SJSA1 (cell line): ENCODE measurements at places on chromosomes 3 and 15. TPM values are rescaled to one million over a fixed set of nuclear protein-coding genes. Genes with fewer than 3 reads are reported as not detected.

DPP8 gene
- 40.4 and 53.2 TPM in 2 replicates for total RNA-seq

PARP14 gene
- total RNA-seq = 17.6 and 22.5 TPM in 2 replicates

CCNB2 gene
- 83.8 and 127 TPM in 2 replicates for total RNA-seq

CPA3 gene
- total RNA-seq = 0.08 TPM in 1 of 2 replicates, not detected in the other

ONECUT1 gene
- total RNA-seq = not detected in 2 replicates

CHST2 gene
- 6.4 and 9.2 TPM in 2 replicates for total RNA-seq

RARB gene
- total RNA-seq = 11.7 and 17.9 TPM in 2 replicates

STRC gene
- not detected in 2 replicates for total RNA-seq

KCNAB1 gene
- total RNA-seq = 1.6 TPM in 1 of 2 replicates, not detected in the other

ADAMTSL3 gene
- total RNA-seq = 1.7 and 2.6 TPM in 2 replicates

TMCO5A gene
- total RNA-seq = not detected in 2 replicates

DUOXA1 gene
- not detected in 2 replicates for total RNA-seq

CTDSPL gene
- 27.4 and 42.4 TPM in 2 replicates for total RNA-seq

GALK2 gene
- total RNA-seq = 32.1 and 32.3 TPM in 2 replicates

TFG gene
- 60.2 and 85.8 TPM in 2 replicates for total RNA-seq

RHCG gene
- not detected in 2 replicates for total RNA-seq

CRABP1 gene
- not detected in 2 replicates for total RNA-seq

GALNT15 gene
- total RNA-seq = 1.3 and 2.1 TPM in 2 replicates

AADAC gene
- total RNA-seq = 0.34 TPM in 2 replicates

SUSD5 gene
- total RNA-seq = 8.3 and 14.1 TPM in 2 replicates

KCNMB2 gene
- not detected in 2 replicates for total RNA-seq

RYR3 gene
- 7.9 and 10.3 TPM in 2 replicates for total RNA-seq

LIPH gene
- total RNA-seq = 0.34 TPM in 1 of 2 replicates, not detected in the other

DLEC1 gene
- not detected in 2 replicates for total RNA-seq

P3H2 gene
- total RNA-seq = 166 and 188 TPM in 2 replicates

GMNC gene
- not detected in 2 replicates for total RNA-seq

GNB4 gene
- total RNA-seq = 105 and 113 TPM in 2 replicates

SKOR1 gene
- total RNA-seq = not detected in 2 replicates

CPNE9 gene
- not detected in 2 replicates for total RNA-seq

RBPMS2 gene
- 0.11 TPM in 1 of 2 replicates, not detected in the other for total RNA-seq

RASGRP1 gene
- not detected in 2 replicates for total RNA-seq

ATP13A5 gene
- not detected in 2 replicates for total RNA-seq

ASTE1 gene
- total RNA-seq = 4.9 TPM in 2 replicates

AHSG gene
- total RNA-seq = not detected in 2 replicates

UTS2B gene
- total RNA-seq = 0.76 TPM in 1 of 2 replicates, not detected in the other

DISP2 gene
- total RNA-seq = 0.21 and 0.28 TPM in 2 replicates

SUCLG2 gene
- 50.6 and 53.7 TPM in 2 replicates for total RNA-seq

TBC1D23 gene
- total RNA-seq = 22.5 and 35.3 TPM in 2 replicates

GPR160 gene
- 0.89 TPM in 1 of 2 replicates, not detected in the other for total RNA-seq

CPN2 gene
- not detected in 2 replicates for total RNA-seq

CPOX gene
- 38.5 and 46.6 TPM in 2 replicates for total RNA-seq

FANCD2OS gene
- not detected in 2 replicates for total RNA-seq

BOC gene
- total RNA-seq = 0.26 and 2.8 TPM in 2 replicates

MST1R gene
- not detected in 2 replicates for total RNA-seq

TRH gene
- total RNA-seq = not detected in 2 replicates

PDCD7 gene
- total RNA-seq = 25.8 and 29.4 TPM in 2 replicates

CMTM7 gene
- 3.3 and 7.0 TPM in 2 replicates for total RNA-seq

IQCF5 gene
- total RNA-seq = not detected in 2 replicates

PROK2 gene
- not detected in 2 replicates for total RNA-seq

PTX3 gene
- total RNA-seq = 8.1 and 10.5 TPM in 2 replicates

CASR gene
- not detected in 2 replicates for total RNA-seq

CCDC9B gene
- 29.5 and 39.0 TPM in 2 replicates for total RNA-seq

LYSMD2 gene
- total RNA-seq = 11.2 and 11.5 TPM in 2 replicates

CISH gene
- total RNA-seq = 0.92 TPM in 1 of 2 replicates, not detected in the other

PATL2 gene
- total RNA-seq = 0.19 and 0.29 TPM in 2 replicates
